ENCODE measurements at places on chromosomes 11 and 22.
A peak's percentile ranks its signal among the peaks of the same experiment; 100 is the strongest.

DNA sequence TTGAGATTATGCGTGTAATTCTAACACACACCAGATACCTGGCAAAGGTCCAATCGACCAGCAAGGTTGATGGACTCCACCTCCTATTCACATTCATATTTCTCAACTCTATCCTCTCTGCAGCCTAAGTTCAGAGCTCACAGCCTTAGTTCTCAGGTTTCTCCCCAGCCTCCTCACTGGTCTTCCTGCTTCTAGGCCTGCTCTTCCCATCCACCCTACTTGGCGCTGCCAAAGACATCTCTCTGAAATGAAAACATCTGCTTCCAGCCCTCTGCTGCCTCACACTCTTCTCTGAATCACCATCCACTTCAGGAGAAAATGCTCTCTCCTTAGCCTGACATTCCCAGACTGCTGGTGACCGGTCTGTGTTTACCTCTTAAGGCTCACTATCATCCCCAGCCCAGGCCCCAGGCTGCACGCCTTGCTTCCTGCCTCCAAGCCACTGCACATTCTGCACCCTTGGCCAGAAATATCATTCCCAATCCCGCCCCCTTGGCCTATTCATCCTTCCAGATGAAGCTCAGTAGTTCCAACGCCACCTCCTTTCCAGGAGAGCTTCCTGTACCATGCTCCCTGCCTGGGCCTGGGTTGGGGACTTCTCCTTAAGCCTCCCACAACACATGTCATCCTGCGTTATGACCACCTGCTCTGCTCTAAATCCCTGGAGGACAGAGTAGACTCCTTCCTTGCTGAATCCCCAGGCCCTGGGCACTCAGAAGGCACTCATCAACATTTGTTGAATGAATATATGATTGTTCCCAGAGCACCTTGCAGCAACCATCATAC, 3.5 kb downstream of the ARRB1 start:
- DNase-seq: no peak

DNA sequence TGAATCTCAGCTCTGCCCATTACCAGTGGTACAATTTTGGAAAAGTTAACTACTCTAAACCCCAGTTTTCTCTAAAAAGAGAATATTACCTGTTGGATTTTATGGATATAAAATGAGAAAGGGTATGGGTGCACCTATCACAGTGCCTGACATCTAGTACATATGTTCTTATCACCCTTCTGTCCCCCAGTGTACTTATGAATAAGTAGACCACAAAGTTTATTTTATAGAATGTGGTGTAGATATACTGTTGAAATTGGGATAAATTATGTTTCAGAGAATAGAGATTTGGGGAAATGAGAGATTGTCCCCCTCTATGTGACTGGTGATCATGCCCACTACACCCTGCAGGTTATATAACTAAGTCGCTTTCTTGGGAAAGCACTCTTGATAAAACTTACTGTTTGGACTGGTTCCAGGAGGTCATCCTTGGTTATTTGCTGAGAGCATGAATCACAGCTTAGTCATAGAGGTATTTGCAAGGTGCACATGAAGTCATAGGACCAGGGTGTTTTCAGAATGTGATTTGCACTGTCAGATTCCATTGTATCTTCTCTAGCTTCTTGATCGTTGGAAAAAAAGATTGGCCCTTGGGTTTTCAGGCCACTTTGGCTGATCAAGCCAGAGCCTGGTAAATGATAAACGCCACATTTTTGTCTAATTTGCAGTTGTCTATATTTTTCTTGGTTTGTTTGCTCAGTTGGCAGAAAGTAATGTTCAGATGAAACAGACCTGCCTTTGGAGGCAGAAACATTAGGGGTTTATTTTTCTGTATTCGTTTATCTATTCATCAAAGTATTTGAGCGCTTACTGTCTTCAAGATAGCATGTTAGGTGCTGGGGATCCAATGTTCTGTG, 21.3 kb downstream of the STX3 start:
- DNase-seq: no peak

DNA sequence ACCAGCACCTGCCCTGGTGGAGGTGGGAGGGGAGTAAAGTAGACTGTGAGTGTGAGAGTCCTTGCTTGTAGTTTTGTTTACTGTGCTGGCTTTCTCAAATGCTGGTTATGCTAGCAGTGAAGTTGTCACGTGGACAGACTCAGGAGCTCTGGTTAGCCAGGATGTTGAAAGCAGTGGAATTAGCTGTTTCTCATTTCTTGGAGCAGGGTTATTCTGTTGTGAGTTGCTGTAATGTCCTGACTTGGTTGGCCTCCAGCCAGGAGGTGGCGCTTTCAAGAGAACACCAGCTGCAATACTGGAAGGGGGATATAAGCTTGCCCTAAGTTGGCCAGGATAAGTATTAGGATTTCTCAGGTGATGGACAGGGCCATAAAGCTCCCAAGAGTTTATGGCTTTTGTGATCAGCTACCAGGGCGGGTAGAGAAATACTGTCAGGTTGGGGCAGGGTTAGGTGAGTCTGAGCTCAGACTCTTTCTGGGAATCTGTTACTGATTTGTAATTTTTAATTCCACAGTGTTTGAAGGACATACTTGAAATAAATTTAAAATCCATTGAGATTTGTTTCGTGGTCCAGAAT, 13.7 kb downstream of the CYP2D6 start:
- DNase-seq: no peak

DNA sequence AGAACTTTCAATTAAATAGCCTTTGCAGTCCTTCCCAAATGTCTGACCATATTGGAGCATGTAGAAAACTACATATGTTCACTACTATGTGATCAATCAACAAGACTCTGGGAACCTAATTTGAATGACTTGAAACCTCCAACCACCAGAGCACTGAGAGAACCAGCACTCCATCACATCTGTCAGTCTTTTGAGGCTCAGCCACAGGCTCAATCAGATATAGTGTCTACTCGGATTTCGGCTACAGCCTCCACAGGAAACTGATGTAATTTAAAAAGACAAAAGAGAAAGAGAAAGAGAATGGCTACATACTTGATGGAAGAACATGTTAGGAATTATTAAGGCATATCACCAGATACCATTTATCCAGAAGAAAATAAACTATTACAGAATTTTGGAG, 859.0 kb downstream of the FAM181B start:
- DNase-seq: no peak

GRCh38 chr22:46596032-46596441, 24.1 kb upstream of the GRAMD4 start:
- DNase-seq: no peak

DNA sequence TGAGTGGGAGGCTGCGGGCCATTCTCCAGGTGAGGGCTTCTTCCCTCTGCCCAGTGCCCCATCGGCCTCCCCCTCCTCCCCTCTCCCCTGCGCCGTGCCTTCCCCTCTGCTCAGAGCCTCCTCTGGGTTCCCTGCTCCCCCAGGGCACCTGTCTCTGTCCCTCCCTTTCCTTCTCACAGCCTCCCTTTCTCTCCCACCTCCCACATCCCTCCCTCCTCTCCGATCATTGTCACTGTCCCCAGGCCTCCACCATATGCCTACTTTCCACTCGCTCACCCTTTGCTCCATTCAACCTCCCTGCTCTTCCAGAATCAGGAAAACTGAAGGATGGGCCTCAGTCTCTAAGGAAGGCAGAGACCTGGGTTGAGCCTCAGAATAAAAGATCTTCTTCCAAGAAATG, 9.9 kb upstream of the APOBEC3H start:
- DNase-seq: no peak

- DNase-seq: no peak
Measured at GRCh38 chr11:66293352-66293751, 1.7 kb downstream of the TMEM151A start.

- DNase-seq: no peak
Measured at GRCh38 chr11:74019860-74020259, 11.0 kb upstream of the UCP3 start.

DNA sequence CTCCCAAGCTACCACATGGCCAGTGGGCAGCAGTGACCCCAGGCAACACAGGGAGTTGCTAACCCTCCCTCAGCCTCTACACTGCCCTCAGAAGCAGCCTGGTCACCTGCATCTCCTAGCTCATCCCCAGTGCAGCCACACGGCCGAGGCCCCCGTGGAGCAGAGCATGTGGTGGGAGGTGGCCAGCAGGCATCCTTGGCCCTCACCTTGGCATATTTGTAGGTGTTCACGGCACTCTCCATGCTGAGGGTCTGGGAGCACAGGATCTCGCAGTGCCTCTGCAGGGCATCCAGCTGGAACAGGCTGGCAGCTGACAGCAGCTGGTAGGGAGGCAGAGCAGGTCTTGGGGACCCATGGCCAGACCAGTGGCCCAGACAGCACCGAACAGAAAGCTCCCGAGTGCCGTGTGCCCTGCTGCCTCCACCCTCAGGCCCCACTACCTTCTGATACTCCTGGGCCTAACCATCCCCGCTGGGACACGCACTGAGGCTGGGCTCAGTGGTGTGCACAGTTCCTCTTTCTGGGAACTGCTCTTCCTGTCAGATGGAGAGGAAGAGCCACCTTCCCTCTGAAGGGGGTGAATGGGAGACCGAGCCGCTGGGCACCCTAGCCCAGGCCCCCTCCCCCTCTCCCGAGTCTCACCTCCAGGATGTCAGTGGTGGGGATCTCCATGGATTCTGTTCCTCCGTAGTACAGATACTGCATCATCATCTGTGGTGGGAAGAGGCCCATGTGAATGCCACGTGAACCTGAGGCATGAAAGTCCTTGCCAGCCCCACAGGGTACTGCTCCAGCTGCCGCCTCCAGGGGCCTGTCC, 48.8 kb downstream of the NAT10 start:
- DNase-seq: no peak

DNA sequence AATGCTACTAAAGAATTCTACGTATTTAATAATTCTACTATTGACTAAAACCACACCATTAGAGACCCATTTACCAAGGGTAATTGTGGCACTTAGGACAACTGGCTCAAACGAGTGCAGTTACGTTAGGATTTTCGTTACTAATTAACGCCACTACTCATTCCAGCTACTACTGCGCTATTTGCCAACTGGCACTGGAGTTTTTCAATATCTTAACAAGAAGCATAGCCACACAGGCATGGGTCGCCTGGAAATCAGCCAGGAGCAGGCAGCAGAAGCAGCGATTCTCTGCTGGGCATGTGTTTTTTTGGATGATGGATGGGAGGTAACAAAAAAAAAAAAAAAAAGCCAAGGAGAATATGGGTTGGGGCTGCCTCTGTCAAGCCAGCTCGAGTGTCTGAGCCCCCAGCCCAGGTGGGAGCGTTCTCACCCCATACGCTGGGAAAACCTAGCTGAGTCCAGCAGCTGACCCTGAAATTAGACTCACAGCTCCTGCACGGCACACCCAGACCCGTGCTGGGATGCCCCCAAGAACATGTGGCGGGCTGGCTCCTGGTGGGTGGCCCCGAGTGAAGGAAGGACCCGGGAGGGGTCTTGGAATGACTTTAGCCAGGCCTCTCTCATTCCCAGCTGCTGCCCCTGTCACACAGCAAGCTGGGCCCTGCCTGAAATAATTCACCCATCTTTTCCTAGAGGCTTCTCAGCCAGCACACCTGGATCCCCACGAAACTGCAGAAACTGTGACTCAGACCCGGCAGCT, 214.0 kb downstream of the BRD1 start:
- no peak for DNase-seq

DNA sequence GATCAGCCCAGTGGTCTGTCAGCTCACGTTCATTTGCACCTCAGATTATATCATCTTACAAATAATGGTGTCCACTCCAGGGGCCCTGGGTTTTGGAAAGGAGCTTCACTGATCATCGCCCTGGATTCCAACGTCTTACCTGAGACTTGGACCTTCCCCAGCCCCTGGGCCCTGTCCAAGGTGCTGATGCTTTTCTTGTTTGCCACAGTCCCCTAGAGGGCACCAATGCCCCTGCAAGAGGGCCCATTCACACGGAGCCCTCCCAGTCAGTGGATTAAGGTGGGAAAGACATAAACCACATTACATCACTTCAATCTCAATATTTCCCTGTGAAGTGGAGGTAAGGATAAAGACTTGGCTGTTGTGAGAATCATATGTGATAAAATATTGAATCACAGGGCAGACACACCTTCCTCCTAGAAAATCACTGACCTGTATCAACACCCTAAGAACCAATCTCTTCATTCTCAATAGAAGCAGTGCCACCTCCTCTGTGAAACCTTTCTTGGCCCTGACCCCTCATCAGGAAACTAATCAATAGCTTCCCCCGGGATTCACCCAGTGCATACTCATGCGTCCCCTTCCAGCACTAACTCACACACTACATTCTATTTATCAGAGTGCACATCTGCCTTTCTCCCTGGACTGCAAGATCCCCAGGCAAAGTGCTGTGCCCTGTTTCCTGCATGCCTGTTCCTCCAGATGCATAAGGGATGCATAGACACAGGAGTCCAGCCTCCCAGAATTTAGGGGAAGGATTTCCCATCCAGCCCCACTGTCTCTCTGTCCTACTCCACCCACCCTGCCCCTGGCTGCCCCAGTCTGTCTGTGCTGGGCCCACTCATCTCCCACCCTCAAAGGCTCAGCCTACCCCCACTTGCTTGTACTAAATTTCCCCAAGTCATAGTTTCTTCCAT, 167.0 kb downstream of the BUD13 start:
- DNase-seq: peak; percentile 61

DNA sequence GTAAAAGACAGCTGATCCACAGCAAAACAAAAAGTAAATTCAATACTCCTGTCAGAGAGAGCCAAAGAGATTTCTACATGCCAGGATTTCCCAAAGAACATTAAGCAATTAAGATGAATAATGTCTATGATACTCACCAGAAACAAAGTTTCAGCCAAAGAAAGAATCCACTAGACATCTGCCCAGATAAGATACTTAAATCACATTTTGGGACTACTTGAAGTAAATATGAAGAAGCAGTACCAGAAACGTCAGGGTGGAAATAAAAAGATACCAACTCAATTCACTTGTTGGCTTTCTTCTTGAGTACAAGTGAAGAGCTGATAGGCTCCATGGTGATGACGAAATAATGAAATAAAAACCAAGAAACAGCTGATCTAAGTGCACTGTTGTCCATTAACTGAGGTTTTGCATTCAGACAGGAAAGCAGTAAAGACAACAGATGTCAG, 31.6 kb upstream of the ARHGAP32 start:
- no peak for DNase-seq

- no peak for DNase-seq
Measured at GRCh38 chr22:37558815-37559214, 1.5 kb upstream of the CDC42EP1 start.

DNA sequence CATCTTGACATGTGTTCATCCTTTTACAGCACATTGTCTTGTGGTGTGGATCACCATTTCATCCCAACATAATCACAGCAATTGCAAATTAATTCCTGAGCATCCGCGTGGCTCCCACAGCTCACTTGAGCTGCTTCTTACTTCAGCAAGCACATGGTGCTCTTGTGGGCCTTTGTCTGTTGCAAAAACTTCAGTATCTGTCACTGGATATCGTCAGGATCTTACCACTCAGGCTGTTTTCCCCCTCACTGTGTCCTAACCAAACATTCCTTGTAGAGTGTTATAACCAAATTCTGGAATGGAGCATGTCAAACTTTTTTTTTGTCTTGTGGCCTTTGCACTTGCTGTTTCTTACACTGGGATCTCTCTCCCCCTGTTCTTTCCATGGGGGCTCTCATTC, 683.1 kb upstream of the ARHGAP42 start:
- no peak for DNase-seq

GRCh38 chr11:28442131-28442530, 333.9 kb downstream of the METTL15 start:
- no peak for DNase-seq

GRCh38 chr22:16965083-16965482, 42.9 kb downstream of the GAB4 start:
- no peak for DNase-seq

- DNase-seq: no peak
Measured at GRCh38 chr11:47860536-47860935, 12.4 kb upstream of the NUP160 start.

All from iPS DF 19.7 (cell line).